ENCODE measurements at places on chromosomes 13 and 19.

- DNase-seq = no peak
Observed at GRCh38 chr19:35751839-35752745, 3.7 kb downstream of the LIN37 start.

- DNase-seq = peak; percentile 72
Observed at GRCh38 chr19:31054430-31054829, 294.8 kb downstream of the TSHZ3 start.

GRCh38 chr13:98451676-98452470 is 125.0 kb downstream of the STK24 start:
- peak; percentile 39 for DNase-seq

DNA sequence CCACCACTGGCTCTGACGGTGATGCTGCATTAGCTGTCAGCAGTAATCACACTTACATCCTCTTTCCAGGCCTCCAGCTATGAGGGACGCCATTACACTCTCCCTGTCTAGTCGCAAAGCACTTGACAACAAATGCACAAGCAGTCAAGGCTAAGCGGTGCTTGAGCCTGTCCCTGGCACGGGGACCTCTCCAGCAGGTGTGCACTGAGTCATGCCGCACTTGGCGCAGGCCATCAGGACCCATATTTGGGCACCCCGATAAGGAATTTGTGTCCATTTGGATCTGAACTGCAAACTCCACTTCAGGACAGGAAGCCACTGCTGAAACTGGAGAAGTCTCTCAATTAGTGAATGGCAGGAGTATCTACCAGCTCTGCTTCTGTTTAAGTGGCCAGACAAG is 301.9 kb upstream of the OBI1 start:
- DNase-seq = no peak
